Urothelium cell line (cell line): ENCODE measurements at places on chromosomes 11 and 22.

GRCh38 chr11:23123753-23124152 is 263.5 kb upstream of the CCDC179 start:
- peak; percentile 41 for DNase-seq

DNA sequence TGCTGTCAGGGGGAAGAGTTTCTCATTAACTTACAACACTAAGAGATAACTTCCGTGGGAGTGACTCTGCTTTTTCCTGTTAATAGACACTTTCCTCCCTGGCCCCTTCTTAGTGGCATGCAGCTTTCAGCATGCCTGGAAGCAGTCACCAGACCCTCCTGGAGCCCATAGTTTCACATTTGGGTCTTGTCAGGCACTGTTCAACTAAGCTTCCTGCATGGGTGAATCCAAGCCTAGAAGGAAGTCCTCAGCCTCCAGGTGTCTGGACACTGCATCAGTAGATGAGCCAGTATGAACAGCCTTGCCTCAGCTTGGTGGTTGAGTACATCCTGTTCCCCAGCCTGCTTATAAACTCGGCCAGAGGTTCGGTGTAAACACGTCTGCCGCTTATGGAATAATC is 68.1 kb downstream of the PPP6R3 start:
- no peak for DNase-seq

GRCh38 chr11:57427727-57428082 is 784 bp upstream of the SLC43A3 start:
- DNase-seq: no peak

DNA sequence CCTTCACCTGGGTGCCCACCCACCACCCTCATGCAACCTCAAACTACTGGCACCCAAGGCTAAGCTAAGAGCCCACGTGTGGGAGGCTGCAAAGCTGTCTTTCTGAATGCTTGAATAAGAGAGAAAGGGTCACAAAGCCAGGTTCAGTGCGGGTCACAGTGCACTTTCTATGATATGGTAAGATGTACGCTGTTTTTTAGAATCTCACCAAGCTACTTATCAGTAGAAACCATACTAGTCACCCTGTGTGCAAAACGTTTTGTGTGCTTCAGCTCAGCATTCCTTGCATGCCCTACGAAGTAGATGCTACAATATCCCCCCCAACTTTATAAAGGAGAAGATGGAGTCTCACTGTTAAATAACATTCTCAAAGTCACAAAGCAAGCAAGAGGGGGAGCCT is 14.9 kb downstream of the P2RX3 start:
- DNase-seq: no peak

DNA sequence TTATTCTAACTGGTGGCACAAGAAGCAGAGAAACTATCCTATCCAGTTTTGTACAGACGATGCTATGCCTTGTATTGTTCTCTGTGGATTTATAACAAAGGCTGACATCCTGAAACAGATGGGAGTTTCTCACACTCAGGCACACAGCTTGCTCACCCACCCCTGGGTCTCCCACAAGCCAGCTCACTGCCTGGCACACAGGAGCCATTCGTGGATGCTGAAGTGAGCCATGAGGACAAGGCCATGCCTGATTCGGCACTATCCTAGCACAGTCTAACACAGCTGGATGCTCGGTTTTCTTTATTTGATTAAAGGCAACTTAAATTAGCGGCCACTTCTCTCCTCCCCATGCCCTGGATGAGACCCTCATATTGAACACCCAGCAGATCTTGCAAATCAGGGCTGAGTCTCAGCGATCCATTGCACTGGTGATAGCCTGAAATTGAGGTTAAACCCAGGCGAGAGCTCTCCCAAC is 25.7 kb upstream of the TMPRSS4 start:
- DNase-seq: no peak

DNA sequence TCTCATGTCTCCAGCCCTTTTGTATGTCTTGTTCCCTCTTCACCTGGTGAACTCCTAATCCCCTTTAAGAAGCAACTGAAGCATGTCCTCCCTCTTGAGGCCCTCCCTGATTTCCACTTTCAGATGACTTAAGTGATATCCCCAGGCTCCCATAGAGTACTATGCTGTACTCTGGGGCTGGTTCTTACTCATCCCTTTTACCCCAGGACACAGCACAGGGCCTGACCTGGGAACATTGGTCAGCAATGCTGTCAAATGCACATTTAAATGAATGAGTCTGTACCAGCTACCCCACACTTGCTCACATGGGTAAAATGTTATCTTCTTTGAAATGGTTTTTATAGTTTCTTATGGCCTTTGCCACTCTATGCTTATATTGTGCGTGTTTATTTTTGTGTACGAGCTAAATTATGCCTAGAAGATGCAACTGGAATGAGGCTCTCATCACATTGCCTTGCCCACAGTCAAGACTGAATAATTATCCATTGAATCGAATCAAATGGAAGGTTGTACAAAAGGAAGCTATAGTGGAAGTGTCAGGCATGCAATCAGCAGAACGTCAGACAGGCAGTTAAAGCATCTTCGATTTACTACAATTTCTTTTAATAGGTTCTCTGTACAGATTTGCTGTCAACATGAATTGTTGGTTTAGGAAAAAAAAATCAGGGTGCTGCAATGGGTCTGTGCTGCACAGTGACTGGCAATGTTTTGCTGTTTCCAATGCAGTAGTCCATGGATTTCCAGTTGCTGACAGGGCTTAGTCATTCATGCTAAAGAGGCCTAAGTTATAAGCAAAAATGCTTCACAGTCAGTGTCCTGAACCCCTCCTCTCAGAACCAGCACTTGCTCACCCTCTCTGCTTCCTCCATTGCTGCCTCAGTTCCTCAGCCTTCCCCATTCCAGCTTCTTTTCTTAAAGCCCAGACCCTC is 79.5 kb downstream of the PARVA start:
- no peak for DNase-seq

- peak; percentile 66 for DNase-seq
Observed at GRCh38 chr11:69799582-69799981, 19.6 kb downstream of the FGF3 start.

GRCh38 chr11:113385749-113386148 is 1.8 kb upstream of the ANKK1 start:
- DNase-seq: no peak

DNA sequence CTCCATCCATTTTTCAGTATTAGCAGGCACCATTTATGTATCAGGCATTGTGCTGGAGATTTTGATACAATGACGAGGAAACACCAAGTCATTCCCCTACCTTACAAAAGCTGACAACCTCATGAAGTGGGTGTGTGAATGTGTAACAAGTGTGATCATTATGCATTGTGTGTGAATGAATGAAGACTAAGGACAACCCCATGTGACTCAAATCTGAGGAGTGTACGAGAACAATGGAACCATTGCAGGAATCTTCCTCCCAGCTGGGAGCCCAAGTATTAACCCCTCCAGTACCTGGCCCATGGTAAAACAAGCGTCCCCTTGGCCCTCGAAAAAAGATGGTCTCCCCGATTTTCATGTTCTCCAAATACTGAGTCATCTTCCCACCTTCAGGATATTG is 4.4 kb downstream of the CYB5R2 start:
- peak; percentile 49 for DNase-seq
